AG08396 (cell line): ENCODE measurements at places on chromosomes 6 and 20.
A peak's percentile ranks its signal among the peaks of the same experiment; 100 is the strongest.

DNA sequence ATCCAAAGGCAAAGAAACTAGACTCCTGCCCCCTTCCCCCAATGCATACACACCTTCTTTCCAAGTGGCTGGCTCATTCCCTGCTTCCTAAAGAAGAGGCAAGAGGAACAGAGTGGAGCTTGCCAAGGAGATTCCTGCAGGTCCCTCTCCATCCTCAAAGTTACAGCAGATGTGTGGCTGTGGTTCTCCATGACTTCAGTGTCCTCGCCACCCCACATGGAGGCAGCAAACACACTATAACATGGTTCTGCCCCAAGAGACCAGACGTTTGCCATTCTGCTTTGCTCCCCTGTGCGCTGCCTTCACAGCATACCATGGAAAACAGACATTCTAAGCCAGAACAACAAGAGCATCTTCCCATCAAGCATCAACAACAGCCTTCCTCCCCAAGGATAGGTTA lies 84.4 kb downstream of the BACH2 start:
- DNase-seq: no peak

DNA sequence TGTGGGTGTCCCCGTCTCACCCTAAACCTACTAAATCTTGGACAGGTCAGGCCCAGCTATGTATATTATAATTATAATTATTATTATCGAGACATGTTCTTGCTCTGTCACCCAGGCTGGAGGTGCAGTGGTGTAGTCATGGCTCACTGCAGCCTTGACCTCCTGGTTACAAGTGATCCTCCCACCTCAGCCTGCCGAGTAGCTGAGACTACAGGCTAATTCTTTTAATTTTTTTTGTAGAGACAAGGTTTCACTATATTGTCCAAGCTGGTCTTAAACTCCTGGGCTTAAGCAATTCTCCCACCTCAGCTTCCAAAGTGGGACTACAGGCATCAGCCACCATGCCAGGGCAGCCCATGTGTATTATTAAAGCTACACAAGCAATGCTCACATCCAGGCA lies 10.5 kb downstream of the ADGRF1 start:
- DNase-seq: no peak

GRCh38 chr6:104684911-104685415 lies 174.8 kb downstream of the HACE1 start:
- DNase-seq: no peak

DNA sequence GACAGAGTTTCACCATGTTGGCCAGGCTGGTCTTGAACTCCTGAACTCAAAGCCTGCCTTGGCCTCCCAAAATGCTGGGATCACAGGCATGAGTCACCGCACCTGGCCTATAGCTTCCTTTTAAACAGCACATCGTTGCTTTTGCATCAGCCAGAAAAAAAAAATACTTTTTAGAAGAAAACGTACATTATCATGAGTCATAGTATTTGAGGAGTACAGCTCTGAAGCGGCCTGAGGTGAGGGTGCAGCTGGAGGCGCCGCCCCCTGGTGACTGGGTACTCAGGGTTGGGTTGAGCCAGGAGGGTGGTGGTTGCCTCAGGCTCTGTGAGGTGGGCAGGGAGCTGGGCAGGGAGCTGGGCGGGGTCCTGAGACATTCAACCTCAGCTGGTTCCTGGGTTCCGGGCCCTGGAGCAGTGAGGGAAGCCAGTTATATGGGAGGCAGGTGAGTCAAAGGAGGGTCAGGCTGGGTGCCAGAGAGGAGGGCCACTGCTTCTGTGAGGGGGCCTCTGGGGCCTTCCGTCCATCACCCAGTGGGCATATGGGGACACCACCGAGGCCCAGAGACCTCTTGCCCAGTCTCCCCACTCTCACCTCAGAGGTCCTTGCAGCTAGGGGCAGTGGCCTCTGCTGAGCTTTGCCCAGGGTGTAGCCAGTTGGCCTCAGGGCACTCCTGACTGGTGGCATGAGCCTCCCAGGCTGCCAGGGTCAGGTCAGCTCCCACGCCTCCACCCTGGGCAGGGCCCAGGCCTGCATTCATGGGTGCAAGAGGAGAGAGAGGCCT lies 11.7 kb upstream of the ID1 start:
- DNase-seq: no peak

- peak; percentile 65 for DNase-seq
These were observed 72.5 kb downstream of the ATP9A start for GRCh38 chr20:51695574-51696303.

- DNase-seq: no peak
These were observed 292.6 kb upstream of the PREP start for GRCh38 chr6:105695461-105695860.

GRCh38 chr20:13305284-13305683 lies 84.2 kb downstream of the ISM1 start:
- DNase-seq: no peak

GRCh38 chr20:22619272-22619671 lies 34.9 kb upstream of the FOXA2 start:
- DNase-seq: no peak

DNA sequence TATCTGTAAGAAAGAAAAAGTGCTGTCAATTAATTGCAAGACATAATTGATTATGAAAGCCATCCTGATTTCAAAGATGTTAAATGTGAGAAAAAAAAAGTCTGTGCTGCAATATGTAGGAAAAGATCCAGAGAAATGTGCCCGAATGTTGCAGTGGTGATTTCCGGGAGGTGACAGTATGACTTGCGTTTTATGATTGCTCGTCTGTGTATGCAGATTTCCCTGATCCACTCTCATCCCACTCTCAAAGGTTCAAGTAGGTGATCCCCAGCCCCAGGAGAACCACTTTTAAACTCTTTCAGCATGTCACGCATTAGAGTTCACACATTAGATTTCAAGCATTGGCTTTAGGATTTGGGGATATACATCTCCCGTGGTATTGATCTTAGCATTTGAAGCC lies 57.8 kb downstream of the TPD52L1 start:
- DNase-seq: no peak

- no peak for DNase-seq
These were observed 181.8 kb downstream of the FOXA2 start for GRCh38 chr20:22402550-22402949.

DNA sequence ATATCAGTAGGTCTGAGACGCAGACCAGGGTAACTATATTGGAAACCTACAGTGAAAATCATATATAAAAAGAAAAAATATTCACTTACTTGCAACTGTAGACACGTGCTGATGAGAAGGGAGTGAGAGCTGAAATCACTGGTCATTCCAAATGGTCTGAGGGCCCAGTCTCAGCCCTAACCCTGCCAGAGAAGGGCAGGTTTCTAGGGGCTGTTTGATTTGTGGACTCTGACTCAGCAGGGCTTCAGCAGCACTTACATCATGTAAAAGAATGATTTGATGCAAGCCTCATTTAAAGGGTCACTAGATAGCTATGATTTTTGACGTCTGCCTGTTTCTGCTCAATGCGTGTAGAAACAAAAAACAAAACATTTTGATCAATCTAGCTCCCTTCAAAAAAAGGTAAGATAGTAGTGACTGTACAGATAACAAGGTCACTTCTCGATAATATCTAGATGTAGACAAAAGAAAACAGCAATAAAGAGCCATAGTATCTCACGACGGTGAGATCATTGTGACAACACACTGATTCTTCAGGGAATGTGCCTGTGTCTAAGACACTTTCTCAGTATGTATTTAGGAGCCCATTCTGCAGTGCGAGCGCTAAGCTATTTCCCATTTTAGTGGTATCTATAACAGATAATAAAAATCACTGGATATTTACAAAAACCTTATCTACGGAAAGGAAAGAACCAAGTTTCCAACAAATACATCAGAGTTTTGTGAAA lies 307.2 kb downstream of the HIVEP2 start:
- no peak for DNase-seq

DNA sequence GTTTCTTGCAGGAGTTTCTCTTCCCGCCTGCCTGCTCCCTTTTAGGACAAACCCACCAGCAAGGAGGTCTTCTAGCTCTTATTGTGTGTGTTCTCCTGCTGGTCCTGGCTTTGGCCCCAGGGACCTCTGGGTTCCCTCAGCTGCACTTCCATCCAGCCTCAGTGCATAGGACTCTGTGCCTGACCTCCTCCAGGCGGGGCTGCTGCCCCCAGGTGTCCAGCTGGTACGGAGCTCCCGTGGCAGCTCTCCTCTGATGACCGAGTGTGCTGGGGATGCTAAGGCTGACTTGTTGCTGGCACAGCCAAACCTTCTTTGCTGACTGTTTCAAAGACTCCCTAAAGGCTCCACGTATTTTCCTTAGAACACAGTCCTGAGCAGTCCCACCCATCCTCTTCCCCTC lies 167.6 kb upstream of the PROKR2 start:
- no peak for DNase-seq

GRCh38 chr6:38366234-38366633 lies 273.5 kb downstream of the BTBD9 start:
- no peak for DNase-seq

- DNase-seq: no peak
These were observed 1.2 kb downstream of the CPXM1 start for GRCh38 chr20:2799271-2799670.

DNA sequence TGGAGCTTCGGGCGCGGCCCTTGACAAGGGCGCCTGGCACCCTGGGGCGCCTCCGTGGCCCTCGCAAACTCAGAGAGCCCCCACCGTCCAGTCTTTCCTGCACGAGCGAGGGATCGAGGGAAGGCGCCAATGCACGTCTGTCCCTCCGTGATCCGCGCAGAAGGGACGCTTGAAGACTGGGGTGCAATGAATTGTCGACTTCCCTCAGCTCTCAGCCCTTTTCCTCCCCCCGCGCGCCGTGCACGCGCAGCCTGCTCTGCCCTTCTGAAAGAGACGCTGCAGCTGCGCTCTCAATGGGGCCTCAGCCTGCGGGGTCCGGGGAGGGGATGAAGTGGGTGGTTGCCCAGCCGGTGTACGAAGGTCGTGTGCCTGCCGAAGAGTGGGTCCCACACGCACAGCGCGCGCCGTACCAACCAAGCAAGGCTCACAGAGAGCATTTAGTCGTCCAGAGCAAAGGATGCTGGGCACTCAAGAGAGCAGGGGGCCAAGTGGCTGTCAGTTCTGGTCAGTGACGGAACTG lies 5.5 kb upstream of the SOX4 start:
- DNase-seq: peak; percentile 45

DNA sequence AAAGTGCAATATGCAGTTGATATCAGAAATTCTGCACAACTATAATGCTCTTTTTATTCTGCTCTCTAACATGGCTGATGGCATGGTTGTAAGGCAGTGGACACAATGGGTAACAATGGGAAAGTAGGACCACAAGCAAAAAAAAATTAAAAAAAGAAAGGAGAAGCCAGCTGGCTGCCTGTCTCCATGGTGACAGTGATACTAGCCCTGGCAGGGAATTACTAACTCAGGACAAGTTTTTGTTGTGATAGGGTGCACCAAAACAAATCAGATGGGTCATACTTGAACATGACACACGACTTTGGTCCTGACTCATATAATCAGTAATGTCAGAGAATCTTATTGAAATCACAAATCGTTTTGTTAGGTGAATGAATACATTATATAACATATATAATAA lies 169.4 kb downstream of the TRDN start:
- DNase-seq: no peak

DNA sequence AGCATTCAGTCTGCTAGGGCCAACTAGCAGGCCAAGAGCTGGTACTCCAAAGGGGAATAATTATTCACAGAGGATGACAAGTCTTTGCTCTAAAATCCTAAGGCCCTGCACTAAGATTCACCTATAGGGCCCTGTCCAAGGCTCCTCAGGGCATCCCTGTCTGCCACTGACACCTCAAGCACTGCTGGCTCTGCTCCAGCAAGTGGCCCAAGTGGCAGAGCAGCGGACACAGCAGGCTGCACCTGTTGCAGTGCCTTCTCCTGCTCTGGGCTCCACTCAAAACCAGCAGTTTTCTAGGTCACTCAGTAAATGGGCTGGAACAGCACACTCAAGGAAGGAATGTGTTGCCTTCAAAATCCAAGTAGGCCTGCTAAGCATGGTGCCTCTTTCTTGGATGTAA lies 36.4 kb upstream of the SMOC2 start:
- no peak for DNase-seq

- DNase-seq: no peak
These were observed 63.7 kb downstream of the EFCAB8 start for GRCh38 chr20:32922466-32922865.

DNA sequence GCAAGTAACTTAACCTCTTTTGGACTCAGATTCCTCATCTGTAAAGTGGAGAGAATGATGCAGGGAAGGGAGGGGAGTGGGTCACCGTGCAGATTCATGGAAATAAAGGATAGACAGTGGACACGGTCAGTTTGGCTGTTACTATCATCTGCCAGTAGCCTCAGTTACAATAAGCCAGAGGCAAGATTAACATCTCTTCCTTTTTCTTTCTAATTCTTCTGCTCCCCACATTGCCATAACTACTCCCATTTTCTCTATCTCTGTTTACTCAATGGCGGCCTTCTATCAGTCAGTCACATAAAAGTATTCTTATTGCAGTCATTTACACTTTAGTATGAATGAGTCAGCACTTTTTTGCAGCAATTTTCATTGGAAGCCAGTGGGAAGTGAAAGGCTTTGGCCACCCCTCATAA lies 49.2 kb downstream of the PPP1R16B start:
- no peak for DNase-seq

GRCh38 chr6:6925391-6926164 lies 182.2 kb upstream of the RREB1 start:
- DNase-seq: peak; percentile 21

DNA sequence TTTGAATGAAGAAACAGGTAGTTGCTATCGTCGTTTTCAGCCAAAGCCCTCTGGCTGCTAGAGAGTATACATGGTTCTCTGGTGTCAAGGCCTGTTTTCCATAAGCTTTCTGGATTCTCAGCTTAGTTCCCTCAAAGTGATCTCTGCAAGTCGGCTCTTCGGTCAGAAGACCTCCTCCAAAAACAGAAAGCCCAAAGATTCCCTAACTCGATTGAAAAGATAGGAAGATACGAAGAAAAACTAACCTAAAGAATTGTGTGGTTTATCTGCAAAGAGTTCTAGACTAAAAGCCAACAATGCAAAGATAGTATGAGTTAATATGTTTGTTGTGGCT lies 545 bp upstream of the ASCC3 start:
- peak; percentile 7 for DNase-seq

GRCh38 chr20:38353316-38353715 lies 7.0 kb downstream of the LBP start:
- DNase-seq: peak; percentile 21

GRCh38 chr6:26064619-26065257 lies 22.5 kb upstream of the HFE start:
- DNase-seq: no peak

- no peak for DNase-seq
These were observed 616.3 kb downstream of the UTRN start for GRCh38 chr6:144901412-144901811.
